Psoas muscle (tissue), 8 donors: ENCODE measurements at places on chromosomes 6 and 20. TPM values are rescaled to one million over a fixed set of nuclear protein-coding genes. Genes with fewer than 3 reads are reported as not detected.
A peak's percentile ranks its signal among the peaks of the same experiment; 100 is the strongest.

PDE10A gene
- total RNA-seq, result 3.6 TPM

PREP gene
- total RNA-seq, result 44.7 TPM

TNFAIP3 gene
- 4.7 TPM for total RNA-seq

- no peak for DNase-seq
These were observed 232.8 kb downstream of the UBE3D start for GRCh38 chr6:82832811-82833210.

DNA sequence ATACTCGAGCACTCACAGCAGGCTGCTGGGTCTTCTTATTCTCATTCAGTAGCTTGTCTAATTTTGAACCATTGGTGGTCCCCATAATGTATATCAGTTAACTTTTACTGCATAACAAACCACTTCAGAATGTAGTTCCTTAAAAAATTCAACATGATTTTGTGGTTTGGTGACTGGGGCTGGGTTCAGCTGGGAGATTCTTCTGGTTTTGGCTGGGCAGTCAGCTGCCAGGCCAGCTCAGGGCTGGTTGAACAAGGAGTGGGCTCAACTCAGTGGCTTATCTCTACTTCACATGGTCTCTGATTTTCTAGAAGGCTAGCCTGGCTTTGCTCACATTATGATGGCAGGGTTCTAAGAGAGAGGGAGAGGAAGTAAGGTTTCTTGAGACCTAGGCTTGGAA, 292.4 kb upstream of the CHD6 start:
- DNase-seq, result no peak

GRCh38 chr6:38567436-38567835, 72.3 kb downstream of the BTBD9 start:
- peak; percentile 76 for DNase-seq

- DNase-seq, result no peak
These were observed 56.2 kb upstream of the EPB41L1 start for GRCh38 chr20:36098364-36098763.

DNA sequence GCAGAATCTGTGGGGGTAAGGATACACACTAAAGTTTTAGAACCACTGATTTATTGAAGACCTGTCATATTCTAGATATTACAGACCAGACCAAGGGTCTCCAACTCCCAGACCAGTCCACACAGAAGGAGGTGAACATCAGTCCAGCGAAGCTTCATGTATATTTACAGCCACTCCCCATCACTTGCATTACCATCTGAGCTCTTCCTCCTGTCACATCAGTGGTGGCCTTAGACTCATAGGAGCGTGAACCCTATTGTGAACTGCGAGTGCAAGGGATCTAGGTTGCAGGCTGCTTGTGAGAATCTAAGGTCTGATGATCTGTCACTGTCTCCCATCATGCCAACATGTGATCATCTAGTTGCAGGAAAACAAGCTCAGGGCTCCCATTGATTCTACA, 5.0 kb upstream of the BCLAF1 start:
- no peak for DNase-seq

GRCh38 chr6:44620922-44621321, 233.4 kb downstream of the CDC5L start:
- DNase-seq, result no peak

DNA sequence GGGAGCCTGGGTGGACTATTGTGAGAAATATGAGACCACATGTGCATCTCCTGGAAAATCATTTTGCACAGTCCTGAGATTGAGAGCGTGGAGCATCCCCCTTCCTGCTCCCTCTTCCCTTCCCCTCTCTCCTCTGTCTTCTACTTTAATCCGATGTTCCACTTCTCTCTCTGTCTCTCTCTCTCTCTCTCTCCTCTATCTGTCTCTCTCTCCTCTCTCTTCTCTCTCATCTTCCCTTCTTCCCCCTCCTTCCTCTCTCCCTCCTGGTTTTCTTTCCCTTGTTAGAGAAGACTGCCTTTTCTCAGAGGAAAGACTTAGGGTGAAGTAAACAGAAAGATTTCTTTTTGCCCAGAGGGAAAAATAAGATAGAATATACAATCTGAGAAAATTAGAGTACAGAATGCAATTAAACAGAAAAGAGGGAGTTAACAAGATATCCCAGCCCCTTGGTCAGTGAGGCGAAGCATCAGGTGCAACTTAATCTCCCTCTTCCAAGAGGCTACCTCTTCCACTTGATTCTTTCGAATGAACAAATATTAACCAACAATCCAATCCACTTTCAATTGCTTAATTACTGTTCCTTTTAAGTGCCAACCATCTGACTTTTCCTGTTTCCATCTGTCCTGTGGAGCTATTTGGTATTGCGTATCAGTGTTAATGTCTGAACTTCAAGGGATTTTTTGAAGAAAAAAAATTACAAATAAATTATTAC, 14.6 kb downstream of the KHDC1 start:
- no peak for DNase-seq

DNA sequence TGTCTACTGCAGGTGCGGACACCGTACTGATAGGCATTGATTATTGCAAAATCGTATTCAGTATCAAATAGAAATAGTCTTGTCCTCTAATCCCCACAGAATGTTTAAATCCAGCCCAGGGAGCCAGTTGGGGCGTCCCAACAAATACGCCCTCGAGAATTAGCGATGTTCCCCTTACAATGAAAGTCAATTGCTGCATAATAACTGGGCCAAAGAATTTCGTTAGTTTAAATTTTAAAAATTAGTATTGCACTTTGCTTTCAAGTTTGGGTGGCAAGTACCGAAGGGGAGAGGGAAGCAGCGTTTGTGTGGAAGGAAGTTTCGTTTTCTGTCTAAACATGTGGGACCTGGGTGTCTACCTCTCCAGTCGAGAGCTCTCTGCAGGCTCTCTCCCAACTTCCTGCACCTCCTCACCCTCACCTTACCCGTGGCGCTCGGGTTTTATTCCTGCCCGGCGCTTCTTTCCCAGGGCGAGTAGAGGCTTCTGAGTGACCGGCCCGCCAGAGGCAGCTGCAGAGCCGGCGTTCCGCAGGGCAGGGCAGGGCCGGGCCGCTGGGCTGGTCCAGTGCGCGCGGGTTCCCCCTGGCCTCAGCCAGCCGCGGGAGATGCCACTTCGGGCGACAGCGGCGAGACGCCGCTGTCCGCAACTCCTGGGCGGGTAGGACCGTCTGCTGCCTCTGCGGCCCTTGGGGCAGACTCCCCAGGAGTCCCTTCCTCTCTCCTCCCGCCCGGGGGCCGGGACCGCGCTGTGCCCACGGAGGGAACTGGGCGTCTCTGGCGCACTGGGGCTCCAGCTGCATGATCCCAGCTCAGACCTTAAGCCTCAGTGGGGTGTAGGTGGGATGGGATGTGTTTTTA, 862 bp upstream of the TFAP2C start:
- DNase-seq, result no peak

- no peak for DNase-seq
These were observed 413.5 kb downstream of the PRKN start for GRCh38 chr6:162313922-162314660.

DNA sequence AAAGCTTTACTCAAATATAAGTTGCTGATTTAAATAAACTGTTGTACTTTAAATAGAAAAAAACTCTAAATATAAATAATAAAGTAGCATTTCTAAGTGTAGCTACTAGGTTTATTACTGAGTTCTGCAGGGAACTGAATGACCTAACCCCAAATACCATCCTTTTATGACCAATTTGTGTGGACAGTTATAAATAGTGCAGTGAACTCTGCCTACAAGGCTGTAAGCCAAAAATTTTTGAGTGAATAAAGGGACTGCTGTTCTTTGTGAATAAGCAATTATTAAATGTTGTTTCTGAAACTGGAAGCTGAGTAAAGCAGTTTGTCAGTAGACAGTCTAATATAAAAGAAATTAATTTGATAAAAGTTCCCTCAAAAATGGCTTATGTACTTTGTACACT, 90.8 kb upstream of the ELOVL5 start:
- no peak for DNase-seq

DNA sequence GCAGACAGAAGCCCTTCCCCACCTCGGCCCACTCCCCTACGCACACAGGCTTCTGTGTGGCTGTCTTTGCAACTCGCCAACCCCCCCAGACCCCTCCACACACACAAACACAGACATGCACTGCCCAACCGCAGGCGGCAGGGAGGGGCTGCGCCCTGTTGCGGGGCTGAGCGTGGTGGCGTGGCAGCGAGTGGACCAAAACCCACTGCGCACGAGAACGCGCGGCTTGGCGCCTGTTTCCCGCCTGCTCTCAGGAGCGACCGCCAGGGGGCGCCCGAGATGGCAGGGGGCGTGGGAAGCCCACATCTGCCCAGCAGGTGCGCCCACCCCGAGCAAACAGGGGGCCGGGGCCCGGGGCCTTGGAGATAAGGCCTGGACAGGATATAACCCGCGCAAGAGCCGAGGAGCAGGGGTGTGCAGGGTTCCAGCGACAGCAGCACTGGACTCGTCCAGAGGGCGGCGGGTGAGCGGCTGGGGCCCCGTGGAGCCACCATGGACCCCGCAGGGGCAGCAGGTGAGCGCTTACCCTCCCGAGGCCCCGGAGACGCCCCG, at the start of gene RBPJL:
Gene RBPJL (plus strand): TSS at position 410 of the 552 bp plus-strand sequence. CDS start 83 bp downstream, at position 493.
- DNase-seq, result no peak

DNA sequence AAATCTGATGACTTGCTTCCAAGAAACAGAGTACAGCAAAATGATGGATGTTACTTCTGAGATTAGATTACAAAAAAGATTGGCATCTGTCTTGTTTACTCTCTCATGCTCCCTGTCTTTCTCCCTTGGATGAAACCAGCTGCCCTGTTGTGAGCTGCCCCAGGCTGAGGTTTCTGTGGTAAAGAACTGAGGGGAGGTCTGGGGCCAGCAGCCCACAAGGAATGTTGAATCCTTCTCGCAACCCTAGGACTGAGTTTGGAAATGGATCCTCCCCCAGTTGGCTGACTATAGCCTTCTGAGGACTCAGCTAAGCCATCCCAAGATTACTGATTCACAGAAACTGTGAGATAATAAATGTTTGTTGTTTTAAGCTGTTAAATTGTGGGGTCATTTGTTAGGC, 5.6 kb upstream of the HECA start:
- DNase-seq, result no peak
